ENCODE measurements at places on chromosomes 2 and 18.

- DNase-seq = peak; percentile 15
These were observed 723.2 kb downstream of the DPP10 start for GRCh38 chr2:115165529-115166109.

DNA sequence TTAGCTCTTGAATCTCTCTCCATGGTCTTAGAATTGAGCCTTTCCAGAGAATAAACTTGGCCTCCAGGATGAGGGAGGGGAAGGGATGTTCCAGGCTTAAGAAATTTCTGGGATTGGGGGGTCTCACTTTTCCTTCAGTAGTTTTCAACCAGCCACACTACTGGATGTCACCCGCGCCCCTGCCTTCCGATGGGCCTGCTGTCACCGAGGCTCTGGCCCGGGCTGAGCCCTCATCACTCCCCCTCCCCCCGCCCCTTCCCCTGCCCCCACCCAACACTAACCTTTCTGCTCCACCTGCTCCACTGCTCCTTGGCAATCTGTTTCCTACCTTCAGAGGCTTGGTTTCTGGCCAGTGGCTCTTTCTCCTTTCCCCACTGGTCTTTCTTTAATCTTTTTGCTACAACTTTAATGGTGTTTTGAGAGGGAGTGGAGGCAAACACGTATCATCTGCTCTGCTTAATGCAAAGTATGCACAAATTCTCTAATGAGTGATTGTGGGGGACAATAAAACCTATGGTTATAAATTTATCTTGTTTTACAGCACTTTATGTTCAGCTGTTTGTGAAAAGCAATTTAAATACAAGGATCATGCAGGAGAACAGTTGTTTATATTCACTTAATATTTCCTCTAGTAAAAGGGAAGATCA lies 155.1 kb downstream of the WDSUB1 start:
- no peak for DNase-seq

DNA sequence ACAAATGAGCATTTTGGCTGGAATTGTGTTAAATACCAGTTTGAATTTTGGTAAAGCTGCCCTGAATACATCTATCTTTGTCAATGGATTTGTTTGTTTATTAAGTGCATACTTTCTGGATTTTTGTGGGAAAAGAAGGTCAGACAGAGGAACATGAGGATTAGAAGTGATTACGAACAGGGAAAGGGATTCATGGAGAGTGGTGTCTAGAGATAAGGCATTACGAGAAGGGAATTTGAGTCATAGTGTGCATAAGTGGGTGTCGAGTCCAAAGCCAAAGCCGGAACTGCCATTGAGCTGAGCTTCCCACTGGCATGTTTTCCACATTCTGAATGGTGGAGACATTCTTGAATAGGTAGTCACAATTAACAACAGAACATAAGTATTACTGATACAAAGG lies 68.9 kb upstream of the EFEMP1 start:
- DNase-seq = peak; percentile 100

DNA sequence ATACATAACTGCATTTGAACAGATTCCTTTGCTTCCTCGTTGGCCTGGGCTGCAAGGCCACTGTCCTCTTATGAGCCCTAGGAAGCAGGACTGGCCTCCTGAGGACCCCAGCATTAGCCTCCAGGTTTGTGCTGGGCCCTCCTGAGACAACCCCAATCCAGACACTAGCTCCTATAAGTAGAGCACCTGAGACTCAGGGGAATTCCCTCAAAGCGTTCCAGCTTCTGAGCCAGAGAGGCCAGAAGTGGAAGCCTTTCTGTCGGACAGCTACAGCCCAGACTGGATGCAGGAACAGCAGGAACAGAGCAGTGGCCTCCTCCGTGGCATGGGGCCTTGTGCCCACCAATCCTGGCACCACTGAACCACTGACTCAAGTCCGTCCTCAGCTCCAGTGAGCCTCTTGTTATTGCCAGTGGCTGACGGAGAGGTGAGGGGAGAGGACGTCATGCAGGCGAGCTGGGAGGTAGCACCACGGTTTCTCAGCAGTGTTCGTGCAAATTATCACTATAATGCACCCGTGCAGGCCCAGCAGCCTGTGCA lies 67.2 kb downstream of the NPAS2 start:
- no peak for DNase-seq

GRCh38 chr18:5238371-5238976 lies 41.4 kb upstream of the AKAIN1 start:
- peak; percentile 38 for DNase-seq

- no peak for DNase-seq
These were observed 24.6 kb upstream of the CREB1 start for GRCh38 chr2:207505171-207505570.
